ENCODE measurements at places on chromosomes 6 and 20.

GRCh38 chr20:32432277-32432676, 74.1 kb downstream of the ASXL1 start:
- ATAC-seq, result no peak

- peak; percentile 38 for ATAC-seq
Observed at GRCh38 chr6:108948181-108948661, 100.0 kb downstream of the ARMC2 start.

DNA sequence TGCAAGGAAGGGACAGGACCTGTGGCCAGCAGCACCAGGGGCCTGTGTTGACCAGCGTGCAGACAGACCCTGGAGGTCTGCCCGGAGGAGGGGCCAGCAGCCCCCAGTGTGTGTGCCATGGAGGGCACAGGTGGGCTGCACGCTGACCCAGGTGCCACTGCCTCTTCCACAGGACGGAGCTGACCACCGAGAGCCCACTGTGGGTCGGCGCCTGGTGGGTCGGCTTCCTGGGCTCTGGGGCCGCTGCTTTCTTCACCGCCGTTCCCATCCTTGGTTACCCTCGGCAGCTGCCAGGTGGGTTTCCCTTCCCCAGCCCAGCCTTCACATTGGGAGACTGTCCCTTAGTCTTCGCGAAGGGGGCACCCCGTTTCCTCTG, 17.9 kb downstream of the SLCO4A1 start:
- no peak for ATAC-seq

DNA sequence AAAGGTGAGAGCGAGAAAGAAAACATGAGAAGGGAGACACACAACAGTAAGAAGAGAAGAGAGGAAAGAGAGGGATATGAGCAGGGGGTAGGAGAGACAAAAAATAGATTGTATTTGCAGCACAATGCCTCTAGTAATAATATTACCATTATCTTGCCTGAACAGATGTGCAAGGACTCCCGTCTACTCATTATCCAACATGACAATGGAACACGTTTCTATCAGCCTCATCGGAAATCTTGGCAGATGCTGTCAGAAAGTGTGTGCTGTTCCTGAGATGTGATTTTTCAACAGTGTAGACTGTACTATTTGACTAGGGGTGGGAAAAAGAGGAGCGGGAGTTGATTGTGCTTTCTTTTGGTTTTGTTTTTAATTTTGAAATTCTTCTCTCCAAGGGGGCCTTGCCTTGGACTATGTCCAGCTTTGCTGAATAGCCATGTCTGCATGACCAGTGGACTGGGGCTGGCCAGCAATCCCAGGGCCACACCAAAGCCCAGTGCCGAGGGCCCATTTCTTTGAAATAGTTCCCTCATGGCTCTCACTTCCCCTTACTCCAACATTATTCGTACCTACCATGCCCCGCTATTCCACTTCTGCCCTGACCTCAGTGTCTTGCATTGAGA, 11.3 kb upstream of the TRAM2 start:
- ATAC-seq, result no peak

DNA sequence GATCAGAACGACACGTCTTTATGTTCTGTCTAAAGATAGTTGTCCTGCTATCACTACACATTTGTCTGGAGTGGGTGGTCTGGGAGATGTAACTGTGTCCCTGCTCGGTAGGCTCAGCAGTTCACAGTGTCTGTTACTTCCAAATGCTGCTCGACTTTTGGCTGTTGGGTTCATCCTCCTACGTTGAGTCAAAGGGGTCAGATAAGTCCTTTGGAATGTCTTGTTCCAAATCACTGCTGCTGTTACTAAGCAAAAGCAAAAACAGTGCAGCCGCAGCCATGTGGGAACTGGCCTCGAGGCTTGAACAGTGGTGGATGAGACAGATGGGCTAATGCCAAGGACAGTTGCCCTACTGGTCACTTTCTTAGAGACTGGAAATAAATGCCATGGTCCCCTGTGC, 272.2 kb upstream of the MAP3K7 start:
- no peak for ATAC-seq

DNA sequence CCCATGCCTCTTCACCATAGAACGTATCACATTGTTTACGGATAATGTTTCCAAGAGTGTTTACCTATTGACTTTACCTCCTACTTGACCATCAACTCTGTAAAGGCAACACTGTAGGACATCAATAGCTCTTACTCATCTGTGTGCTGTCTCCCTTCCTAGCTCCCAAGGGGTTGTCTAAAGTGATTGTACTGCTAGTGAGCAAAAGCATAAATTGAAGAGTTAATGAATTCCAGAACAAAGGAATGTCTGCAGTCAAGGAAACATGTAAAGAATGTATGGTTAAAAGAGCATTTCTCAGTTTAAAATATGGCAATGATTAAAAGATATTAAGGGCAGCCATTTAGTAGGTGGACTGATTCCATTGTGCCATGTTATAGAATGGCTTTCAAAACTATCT, 985.4 kb downstream of the TBC1D32 start:
- no peak for ATAC-seq

DNA sequence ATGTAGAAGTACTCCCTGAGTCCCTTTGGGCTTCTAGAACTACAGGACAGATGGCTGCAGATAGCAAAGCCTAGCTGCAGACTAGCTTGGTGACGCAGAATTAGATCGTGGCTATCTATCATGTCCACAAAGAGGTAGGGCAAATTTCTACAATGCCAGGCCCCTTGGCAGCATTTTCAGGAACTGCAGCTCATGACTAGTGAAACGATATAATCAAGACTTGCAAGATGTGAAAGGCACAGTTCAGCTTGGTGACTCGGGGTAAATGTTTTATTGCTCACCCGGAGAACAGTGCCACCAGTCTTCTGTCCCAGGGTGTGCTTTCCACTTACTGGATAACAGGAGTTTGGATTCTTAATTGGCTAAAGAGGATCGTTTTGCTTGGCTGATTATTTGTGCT, 108.7 kb upstream of the LY86 start:
- no peak for ATAC-seq

DNA sequence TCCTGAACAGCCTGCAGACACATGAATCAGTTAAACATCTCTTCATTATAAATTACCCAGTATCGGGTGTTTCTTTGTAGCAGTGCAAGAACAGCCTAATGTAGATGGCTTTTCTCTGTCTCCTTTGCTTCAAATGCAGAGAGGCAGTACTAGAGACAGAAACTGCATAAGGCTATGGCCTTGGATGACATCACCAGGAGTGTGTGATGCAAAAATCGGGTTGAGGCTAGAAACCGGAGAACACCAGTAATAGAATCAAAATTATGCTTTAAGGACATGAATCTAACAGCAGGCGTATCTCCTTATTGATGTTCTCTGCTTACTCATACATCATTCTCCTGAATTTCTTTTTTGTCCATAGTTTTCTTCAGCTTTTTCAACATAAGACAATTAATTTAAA, 49.3 kb upstream of the FLRT3 start:
- ATAC-seq, result no peak

DNA sequence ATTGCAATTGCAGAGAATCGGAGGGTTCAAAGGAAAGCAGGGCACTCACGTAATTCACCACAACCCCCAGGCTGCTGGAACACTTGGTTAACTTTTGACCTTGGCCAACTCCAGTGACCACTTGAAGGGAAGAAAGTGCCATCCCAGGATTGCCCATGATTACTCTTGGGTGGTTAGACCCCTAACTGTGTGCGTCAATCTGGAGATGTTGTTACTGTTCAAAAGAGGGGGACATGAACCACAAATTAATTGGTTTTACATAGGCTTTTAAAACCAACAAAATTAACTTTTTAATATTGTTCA, 50.1 kb upstream of the NCOA3 start:
- ATAC-seq, result no peak

DNA sequence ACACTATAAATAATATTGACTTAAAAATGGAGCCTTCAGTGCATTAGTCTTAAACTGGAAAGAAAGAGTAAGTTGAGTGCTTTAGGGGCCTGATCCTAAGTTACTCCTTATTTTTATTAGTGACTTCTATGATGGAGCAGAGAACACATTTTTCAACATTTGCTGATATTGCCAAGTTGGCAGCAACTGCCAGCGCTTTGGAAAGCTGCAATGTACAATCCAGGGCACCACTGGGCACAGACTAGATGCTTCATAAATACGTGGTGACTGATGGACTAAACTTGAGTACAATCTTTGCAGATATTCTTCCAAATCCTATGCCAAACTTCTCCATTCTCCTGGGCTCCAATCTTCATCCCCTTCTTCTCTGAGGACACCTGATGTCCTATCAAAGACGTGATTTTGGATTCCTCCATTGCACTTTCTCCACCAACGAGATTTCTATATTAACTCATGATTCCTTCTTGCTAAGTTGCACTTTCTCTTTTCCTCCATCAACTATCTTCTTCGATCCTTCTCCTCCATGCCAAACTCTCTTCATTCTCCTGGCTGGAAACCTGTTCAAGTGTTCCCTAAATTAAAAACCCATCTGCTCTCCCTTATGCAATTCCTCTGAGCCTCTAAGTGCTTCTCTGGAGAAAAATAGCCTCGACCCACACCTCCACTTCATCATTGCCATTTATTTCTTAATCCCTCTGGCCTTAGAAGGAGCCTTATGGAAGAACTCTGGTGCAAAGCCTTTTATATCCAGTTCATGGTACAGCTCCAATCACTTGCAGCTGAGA, 28.5 kb upstream of the PAK5 start:
- no peak for ATAC-seq

- no peak for ATAC-seq
Observed at GRCh38 chr20:11216451-11217314, 542.9 kb upstream of the JAG1 start.

- ATAC-seq, result no peak
Observed at GRCh38 chr6:67285770-67286495, 1349.1 kb upstream of the ADGRB3 start.

DNA sequence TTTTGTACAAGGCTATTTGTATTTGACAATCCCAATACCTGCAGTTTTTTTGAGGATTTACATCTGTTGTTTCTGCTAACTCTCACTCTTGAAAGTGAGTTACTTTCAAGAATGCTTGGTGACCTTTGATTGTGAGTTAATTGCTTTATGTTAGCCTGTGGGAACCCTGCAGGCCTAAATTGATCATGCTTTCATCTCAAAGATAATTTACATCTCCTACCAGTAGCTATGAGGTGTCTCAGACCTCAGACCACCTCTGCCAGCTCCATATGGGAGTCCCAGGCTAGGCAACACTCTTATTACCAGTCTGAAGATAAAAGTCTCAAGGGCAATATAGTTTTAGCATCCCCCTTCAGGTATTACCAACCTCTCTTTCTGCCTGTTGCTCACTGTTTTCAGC, 116.4 kb upstream of the THEMIS start:
- no peak for ATAC-seq

DNA sequence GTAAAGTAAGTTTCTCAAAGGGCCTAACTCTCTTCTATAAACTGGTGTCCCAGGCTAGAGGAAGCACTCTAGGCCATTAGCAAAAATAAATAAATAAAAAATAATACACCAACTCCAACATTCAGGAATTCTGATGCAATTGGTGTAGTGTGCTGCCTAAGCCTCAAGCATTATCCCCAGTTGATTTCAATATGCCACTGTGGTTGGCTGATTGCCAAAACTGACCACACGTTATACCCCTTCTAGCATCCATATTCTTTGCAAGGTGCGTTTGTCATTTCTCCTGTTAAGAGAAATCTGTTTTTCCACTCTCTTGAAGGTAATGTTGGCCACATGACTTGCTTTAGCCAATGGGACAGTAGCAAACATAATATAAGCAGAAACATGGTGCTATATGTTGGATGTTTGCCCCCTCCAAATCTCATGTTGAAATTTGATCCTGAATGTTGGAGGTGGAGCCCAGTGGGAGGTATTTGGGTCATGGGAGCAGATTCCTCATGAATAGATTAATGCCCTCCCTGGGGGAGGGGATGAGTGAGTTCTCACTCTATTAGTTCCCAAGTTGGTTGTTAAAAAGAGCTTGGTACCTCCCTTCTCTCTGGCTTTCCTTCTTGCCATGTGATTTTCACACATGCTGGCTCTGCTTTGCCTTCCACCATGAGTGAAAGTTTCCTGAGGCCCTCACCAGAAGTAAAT, 71.9 kb upstream of the PLCB4 start:
- no peak for ATAC-seq

DNA sequence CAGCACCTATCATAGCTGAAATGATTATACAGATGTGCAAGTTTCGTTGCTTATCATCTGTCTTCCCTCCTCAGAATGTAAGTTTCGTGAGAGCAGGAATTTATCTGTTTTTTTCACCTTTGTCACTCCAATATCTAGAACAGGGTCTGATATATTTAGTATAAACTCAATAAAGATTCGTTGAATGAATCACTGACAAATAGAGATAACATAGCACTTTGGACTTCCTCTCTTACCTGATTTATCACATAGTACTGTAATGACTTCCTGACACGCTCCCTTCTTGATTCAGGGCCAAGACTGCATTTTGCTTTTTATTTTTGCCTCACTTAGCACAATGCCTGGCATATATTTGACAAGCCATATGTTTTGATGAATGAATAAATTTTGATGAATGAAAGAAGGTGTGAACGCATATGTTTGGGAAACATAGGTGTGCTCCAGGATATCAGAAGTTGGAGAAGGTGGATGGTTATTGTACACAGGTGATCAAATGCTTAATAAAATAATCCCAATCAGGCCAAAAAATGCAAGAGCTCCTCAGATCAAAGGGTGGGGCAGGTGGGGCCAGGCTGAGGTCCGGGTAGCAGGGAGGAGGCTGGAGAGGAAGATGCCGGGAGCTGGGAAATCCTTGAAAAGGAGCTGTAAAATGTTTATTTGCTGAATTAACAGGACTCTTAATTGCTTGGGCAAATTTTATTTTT, 33.0 kb downstream of the PIM1 start:
- no peak for ATAC-seq

DNA sequence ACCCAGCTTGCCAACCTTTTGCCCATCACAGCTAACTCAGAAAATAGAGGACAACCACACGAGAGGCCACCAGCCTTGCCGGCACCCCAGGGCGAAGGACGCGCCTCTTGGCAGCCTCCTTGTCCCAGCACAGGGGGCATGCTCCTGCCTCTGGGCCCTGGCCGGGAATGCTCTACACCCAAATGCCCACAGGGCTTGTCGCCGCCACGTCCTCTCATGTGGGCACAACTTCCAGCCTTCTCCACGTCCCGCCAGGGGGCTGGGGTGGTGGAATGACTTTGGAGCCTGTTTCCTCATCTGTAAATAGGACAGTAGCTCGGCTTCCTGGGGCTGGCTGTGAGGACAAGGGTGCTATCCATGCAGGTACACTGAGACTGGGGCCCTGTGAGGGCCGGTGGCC, 152.4 kb upstream of the MLN start:
- ATAC-seq, result no peak

GRCh38 chr6:55497694-55498093, 81.3 kb downstream of the HMGCLL1 start:
- ATAC-seq, result no peak

All from esophagus mucosa (tissue), 1 donor.